Stimulated activated CD8-positive, alpha-beta memory T cell treated with anti-CD3 and anti-CD28 coated beads, Interleukin-4, amount 100 ng/mL, for 4 hours (primary cell): ENCODE measurements at places on chromosomes 7 and 10.

GRCh38 chr7:38448054-38448453, 174.6 kb upstream of the TARP start:
- no peak for DNase-seq

GRCh38 chr7:28761505-28761904, 196.6 kb downstream of the TRIL start:
- DNase-seq = no peak

GRCh38 chr7:156318926-156319325, 321.6 kb upstream of the RNF32 start:
- no peak for DNase-seq

DNA sequence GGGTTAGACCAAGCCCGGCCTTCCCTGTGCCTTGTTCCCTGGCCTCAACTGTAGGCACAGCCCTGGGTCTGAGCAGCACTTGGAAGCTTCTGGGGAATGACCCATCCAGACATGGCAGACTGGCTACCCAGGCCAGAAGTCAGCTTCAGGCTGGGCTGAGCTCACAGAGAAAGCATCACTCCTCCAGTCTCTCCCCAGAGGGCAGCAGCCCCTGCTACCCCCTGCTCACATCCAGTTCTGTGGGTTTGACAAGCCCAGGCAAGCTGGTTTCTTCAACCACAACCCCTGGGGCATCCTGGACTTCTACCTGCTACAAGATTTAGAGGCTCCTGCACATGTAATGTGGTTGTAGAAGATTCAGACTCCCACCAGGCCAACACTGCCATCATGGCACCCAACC, 9.0 kb downstream of the C10orf71 start:
- no peak for DNase-seq

- DNase-seq = no peak
These were observed 29.4 kb downstream of the COL1A2 start for GRCh38 chr7:94423863-94424735.

- DNase-seq = no peak
These were observed 372.4 kb downstream of the SUGCT start for GRCh38 chr7:40507166-40507565.

DNA sequence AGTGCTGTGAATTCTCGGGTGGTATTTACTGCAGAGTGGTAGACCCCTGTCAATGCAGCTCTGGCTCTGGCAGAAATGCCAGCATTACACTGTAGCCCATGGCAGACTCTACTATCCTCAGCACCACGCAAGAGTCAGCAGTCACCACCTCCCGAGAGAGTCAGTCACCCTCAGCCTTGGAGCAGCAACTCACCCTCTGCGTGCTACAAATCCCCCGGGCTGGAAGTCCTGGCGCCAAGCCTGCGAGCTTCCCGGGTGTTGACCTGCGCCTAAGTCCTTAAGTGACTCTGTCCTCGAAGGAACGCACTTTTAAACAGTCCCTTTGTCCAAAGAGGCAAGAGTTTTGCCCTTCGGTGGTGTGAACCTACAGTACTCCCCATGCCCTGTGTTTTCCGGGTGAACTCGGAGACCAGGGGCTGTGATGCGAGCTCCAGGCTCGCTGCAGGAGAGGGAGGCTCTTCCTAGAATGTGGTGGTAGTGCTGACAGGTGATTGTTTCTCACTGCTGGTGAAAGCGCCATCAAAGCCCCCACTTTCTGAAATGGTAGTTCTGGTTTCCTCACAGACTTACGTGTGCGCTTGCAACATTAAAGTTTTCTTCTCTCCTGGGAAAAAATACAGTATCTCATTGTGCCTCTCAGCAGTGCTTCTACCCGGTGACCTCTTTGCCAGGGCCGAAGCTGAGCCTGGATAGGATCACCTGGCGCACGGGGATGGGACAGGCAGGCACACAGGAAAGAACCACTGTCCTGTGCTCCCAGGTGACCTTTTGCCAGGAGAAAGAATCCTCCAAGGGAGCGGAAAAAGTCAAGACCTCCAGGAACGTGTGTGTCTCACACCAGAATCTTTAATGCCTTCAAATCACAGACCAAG, 33.1 kb upstream of the MBL2 start:
- no peak for DNase-seq

- no peak for DNase-seq
These were observed 4.9 kb downstream of the GCK start for GRCh38 chr7:44184206-44184872.

DNA sequence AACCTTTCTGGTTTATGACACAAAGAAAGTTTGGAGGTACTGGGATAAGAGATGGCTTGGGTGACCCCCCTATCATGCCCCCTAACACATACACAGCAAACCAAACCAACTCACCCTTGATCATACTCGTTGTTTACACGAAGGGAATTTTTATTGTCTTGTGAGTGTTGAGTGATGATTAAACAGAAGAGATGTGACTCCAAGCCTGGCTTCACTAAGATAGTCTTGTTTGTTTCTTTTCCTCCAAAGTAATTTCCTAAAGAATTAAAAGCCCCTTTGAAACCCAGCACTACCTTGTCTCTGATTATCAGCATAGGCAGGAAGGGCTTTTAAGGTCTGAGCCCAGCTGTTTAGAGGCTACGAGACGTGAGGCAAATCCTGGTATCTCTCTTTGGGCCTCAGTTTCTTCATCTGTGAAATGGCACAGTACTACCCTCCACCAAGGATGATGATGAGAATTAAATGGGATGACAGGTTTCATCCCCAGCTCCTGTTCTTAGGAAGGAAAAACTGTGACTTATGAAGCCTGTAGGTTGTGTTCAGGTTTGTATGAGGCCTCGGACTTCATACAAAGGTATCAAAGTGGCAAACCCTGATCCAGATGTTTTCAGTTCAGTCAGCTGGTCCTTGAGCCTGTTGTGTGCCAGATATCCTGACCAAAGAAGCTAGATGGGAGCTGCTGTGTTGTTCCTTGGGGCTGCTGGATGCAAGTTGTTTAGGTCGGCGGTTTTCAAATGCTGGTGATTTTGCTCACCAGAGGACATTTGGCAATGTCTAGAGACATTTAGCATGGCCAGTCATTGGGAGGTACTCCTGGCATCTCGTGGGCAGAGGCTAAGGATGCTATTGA, 51.8 kb downstream of the TCF7L2 start:
- no peak for DNase-seq

GRCh38 chr7:99143521-99143852, 421 bp downstream of the SMURF1 start:
- DNase-seq = no peak

DNA sequence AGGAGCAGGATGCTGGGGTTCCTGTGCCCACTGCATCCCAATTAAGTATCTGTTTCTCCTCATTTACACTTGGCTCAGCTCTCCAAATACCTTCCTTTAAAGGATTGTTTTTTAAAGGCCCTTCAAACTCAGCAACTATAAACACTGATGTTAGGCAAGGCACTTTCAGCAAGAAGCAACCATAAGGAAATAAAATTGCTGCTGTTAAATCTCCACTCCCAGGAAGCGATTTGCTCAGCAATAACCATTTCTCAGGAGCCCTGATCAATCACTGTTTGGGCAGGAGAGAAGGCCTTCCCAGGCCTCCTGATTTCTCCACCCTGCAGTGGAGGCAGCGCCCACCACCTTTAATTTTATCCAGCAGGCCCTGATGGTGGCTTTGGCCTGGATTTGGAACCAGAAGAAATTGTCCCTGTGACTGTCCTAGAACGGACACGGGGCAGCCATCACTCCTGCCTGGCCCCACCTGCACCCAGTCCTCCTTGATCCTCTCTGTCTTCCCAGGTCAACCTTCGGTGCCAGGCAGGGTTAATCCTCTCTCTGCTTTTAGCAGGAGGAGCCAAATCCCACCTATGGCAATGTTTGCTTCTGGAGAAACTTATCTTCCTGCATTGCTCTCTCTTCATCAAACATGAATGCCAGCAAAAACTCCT, 199.8 kb downstream of the PLXNA4 start:
- no peak for DNase-seq

GRCh38 chr7:48466713-48467112, 295.5 kb downstream of the ABCA13 start:
- DNase-seq = no peak

DNA sequence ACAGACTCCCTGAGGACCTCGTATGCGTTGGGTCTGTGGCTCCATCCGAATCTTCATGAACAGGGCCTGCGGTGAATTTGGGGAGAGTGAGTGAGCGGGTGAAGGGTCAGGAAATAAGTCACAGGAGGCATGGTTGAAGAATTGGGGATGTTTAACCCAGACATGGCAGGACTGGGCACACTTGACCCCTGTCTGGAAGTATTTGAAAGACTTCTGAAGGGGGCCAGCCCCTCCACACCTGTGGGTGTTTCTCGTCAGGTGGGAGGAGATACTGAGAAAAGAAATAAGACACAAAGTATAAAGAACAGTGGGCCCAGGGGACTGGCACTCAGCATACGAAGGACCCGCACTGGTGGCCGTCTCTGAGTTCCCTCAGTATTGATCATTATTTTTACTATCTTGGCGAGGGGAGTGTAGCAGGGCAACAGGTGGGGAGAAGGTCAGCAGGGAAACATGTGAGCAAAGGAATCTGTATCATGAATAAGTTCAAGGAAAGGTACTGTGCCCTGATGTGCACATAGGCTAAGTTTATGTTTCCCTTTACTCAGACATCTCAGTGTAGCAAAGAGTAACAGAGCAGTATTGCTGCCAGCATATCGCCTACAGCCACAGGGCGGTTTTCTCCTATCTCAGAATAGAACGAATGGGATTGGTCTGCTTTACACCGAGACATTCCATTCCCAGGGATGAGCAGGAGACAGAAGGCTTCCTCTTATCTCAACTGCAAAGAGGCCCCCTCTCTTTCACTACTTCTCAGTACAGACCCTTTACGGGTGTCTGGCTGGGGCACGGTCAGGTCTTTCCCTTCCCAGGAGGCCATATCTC, 38.2 kb upstream of the PFKFB3 start:
- DNase-seq = no peak

- DNase-seq = no peak
These were observed 46.2 kb downstream of the LAMB4 start for GRCh38 chr7:108083980-108084379.

- DNase-seq = no peak
These were observed 126.5 kb downstream of the ARID5B start for GRCh38 chr10:62027841-62028501.

- no peak for DNase-seq
These were observed 427.1 kb downstream of the TNS3 start for GRCh38 chr7:47154791-47155190.
